ENCODE measurements at places on chromosomes 4 and X.

- H3K4me1 ChIP-seq, result no peaks in the 10 kb centered on the region
- DNase-seq, result peak; percentile 61
- peak within 1 kb of the TSS; percentile 59 for H3K4me3 ChIP-seq
- H3K36me3 ChIP-seq, result no peaks in the 10 kb centered on the region
These were observed at the start of gene FHL1 for GRCh38 chrX:136147315-136147901. Gene FHL1 (plus strand): TSS chrX:136147533.

DNA sequence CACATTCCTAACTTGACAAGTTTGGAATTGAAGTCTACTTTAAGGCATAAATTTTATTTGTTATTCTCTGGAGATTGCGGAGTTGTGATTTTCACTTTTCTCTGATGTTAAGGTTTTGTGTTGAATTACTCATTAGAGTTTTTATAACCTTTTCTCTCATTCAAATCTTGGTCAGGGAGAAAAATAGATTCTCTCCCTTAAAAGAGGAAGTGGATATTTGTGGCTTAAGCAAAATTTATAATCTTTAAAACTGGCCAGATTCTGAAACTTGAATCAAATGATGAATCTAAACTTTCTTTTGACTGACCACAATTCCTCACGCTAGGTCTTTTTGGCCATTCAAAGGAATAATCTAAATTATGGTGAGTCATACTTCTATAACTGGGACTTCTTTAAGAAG lies 361.4 kb downstream of the TEX13C start:
- H3K27ac ChIP-seq, result no peak overlapping the region
- H3K36me3 ChIP-seq, result no peaks in the 10 kb centered on the region
- H3K27me3 ChIP-seq, result no peaks in the 10 kb centered on the region
- no peak for DNase-seq

- H3K4me1 ChIP-seq, result no peaks in the 10 kb centered on the region
- H3K27ac ChIP-seq, result no peak overlapping the region
- no peaks in the 10 kb centered on the region for H3K27me3 ChIP-seq
- no peak for DNase-seq
- no peak overlapping the region for H3K4me3 ChIP-seq
These were observed 492.1 kb downstream of the PCDH10 start for GRCh38 chr4:133641191-133641590.

- no peak overlapping the region for H3K27ac ChIP-seq
- H3K4me3 ChIP-seq, result no peak overlapping the region
- no peaks in the 10 kb centered on the region for H3K27me3 ChIP-seq
These were observed 842.2 kb downstream of the STIM2 start for GRCh38 chr4:27702730-27703431.

- no peaks in the 10 kb centered on the region for H3K27me3 ChIP-seq
- H3K4me3 ChIP-seq, result no peak overlapping the region
- DNase-seq, result no peak
- no peaks in the 10 kb centered on the region for H3K36me3 ChIP-seq
- H3K27ac ChIP-seq, result no peak overlapping the region
These were observed 48.3 kb upstream of the AMOT start for GRCh38 chrX:112888916-112889315.

GRCh38 chr4:40963897-40964478 lies 214.2 kb downstream of the NSUN7 start:
- no peaks in the 10 kb centered on the region for H3K36me3 ChIP-seq
- H3K27me3 ChIP-seq, result no peaks in the 10 kb centered on the region
- no peak overlapping the region for H3K27ac ChIP-seq
- H3K4me3 ChIP-seq, result no peak overlapping the region
- DNase-seq, result no peak
- H3K4me1 ChIP-seq, result no peaks in the 10 kb centered on the region

GRCh38 chr4:69523385-69524132 lies 27.9 kb upstream of the UGT2B4 start:
- DNase-seq, result no peak
- no peak overlapping the region for H3K4me3 ChIP-seq
- no peaks in the 10 kb centered on the region for H3K36me3 ChIP-seq
- H3K27ac ChIP-seq, result no peak overlapping the region
- H3K4me1 ChIP-seq, result no peaks in the 10 kb centered on the region

DNA sequence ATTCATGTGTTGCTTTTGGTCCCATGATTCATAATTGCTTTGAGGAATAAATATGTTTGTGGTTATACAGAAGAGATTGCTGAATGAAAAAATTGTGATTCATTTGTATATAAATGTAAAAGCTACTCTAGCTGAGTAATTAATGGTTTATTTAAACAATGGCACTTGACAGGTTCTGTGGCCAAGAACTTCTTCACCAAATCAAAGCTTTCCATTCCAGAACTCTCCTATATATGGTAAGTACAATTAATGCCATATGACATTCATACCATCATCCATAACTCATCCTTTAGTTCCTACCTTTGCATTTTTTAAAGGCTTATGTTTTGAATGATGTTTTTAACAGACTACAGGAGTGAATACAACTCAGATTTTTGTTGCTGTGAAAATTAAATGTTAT lies 105.8 kb downstream of the REPS2 start:
- no peak overlapping the region for H3K4me3 ChIP-seq
- H3K27me3 ChIP-seq, result no peaks in the 10 kb centered on the region
- no peak overlapping the region for H3K27ac ChIP-seq
- DNase-seq, result no peak
- no peaks in the 10 kb centered on the region for H3K36me3 ChIP-seq
- no peaks in the 10 kb centered on the region for H3K4me1 ChIP-seq

DNA sequence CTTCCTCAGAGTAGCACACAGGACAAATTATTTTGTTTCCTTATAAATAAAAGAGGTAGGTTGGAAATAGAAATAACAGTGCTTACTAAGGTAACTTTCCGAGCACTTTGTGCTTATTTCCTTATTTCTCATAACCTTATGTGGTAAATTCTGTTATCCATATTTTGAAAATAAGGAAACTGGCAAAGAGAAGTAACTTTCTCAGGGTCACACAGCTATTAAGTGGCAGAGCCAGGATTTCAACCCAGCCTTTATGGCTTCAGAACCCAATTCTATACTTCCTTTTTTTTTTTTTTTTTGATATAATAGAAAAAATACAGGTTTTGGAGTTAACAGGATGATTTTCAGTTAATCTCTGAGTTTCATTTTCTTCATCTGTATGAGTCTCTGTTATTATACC lies 3.3 kb downstream of the UTP3 start:
- peaks cover 32% of the 10 kb centered on the region for H3K4me1 ChIP-seq
- H3K27me3 ChIP-seq, result no peaks in the 10 kb centered on the region
- no peak for DNase-seq
- H3K36me3 ChIP-seq, result no peaks in the 10 kb centered on the region
- no peak overlapping the region for H3K4me3 ChIP-seq

GRCh38 chr4:70158576-70158975 lies 4.5 kb downstream of the PRR27 start:
- no peak overlapping the region for H3K27ac ChIP-seq
- H3K27me3 ChIP-seq, result no peaks in the 10 kb centered on the region
- H3K4me3 ChIP-seq, result no peak overlapping the region
- H3K36me3 ChIP-seq, result no peaks in the 10 kb centered on the region
- no peak for DNase-seq
- H3K4me1 ChIP-seq, result no peaks in the 10 kb centered on the region

DNA sequence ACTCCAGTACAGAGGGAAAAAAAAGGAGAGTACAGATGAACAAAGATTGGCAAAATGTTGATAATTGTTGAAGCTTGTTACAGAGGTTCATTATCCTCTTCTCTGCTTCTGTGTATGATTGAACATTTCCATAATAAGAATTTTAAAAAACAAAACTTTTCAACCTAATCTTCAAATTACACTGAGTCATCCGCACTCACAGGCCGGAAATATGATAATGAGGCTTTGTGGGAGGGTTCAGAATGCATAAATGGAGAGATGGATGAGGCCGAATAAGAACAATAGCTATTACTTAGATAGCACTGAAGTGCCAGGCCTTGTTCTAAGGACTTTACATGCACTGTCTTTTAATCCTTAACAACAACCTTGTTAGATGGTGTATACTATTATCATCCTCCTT lies 4.6 kb upstream of the ERCC6L start:
- no peaks in the 10 kb centered on the region for H3K36me3 ChIP-seq
- no peaks in the 10 kb centered on the region for H3K4me1 ChIP-seq
- DNase-seq, result no peak
- no peak overlapping the region for H3K27ac ChIP-seq
- H3K27me3 ChIP-seq, result no peaks in the 10 kb centered on the region

DNA sequence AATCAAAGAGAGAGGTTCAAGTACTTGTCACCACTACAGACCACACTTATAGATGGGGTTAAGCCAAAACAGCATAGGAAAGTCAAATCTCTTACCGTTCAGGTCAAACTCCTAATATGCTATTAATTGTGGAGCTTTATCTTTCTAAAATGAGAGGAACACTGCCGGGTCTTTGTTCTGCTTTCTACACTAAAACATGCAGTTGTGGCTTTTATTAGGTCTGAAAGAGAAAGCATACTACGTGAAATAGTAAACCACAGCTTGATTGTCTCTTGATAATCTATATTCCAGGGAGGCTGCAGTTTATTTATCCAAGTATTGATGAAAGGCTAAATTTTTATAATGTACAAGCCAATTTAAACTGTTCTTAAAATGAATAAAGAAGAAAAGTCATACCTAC lies 12.3 kb upstream of the INPP4B start:
- no peaks in the 10 kb centered on the region for H3K27me3 ChIP-seq
- H3K27ac ChIP-seq, result no peak overlapping the region
- no peak for DNase-seq
- no peaks in the 10 kb centered on the region for H3K4me1 ChIP-seq
- H3K4me3 ChIP-seq, result no peak overlapping the region

DNA sequence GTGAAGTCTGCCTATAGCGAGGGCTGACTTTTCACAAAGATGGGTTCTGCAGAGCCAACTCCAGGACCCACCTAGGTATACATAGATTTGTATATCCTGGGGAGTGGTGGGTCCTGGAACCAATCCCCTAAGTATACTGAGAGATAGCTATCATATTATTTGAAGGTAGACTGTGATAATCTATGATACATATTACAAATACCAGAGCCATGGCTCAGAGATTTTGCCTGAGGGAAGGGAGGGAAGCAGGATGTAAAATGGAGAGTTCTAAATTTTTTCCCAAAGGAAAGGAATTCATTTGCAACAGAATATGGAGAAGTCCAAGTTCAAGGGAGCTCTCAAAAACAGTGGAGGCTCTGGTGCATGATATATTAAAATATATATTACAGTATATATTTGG lies 7.2 kb downstream of the TCEAL3 start:
- no peak for DNase-seq
- no peak overlapping the region for H3K4me3 ChIP-seq
- no peaks in the 10 kb centered on the region for H3K36me3 ChIP-seq
- no peaks in the 10 kb centered on the region for H3K27me3 ChIP-seq

DNA sequence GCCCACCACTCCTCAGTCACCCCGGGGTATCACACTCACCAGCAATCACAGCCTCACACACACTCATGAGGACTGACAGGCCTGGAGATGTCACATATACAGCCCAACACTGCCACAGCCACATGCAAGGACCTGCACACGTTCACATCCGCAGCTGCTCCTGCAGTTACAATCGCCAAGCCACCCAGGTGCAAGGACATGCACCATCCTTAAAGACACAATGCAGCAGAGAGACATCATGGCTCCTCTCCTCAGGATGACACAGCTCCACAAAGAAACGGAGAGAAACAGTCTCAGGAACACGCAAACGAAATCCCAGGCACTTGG lies 1.1 kb downstream of the PCSK1N start:
- H3K4me1 ChIP-seq, result no peaks in the 10 kb centered on the region
- H3K27ac ChIP-seq, result no peak overlapping the region
- H3K36me3 ChIP-seq, result no peaks in the 10 kb centered on the region
- H3K4me3 ChIP-seq, result no peak overlapping the region
- H3K27me3 ChIP-seq, result no peaks in the 10 kb centered on the region
- DNase-seq, result no peak

GRCh38 chr4:78204176-78204575 lies 147.1 kb downstream of the FRAS1 start:
- no peak overlapping the region for H3K4me3 ChIP-seq
- no peaks in the 10 kb centered on the region for H3K36me3 ChIP-seq
- no peak overlapping the region for H3K27ac ChIP-seq
- DNase-seq, result no peak

DNA sequence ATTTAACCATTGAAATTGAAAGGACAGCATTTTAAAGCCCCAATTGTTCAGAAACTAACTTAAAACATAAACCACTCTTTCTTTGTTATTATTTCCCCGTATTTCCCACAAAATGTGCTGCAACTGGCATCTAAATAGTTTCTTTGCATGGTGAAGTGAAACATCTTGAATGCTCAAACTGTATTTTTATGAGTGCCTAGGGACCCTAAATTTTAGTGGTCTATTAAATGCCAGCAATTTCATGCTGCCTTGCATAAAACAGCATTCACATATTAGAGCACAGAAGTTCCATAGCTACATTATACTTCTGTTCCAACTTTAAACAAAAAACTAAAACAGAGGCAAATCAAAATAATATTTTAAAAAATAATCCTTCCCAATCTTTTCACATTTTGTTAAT lies 5.4 kb downstream of the RAB28 start:
- no peak overlapping the region for H3K4me3 ChIP-seq
- no peaks in the 10 kb centered on the region for H3K4me1 ChIP-seq
- H3K36me3 ChIP-seq, result no peaks in the 10 kb centered on the region
- no peak for DNase-seq
- H3K27me3 ChIP-seq, result no peaks in the 10 kb centered on the region

DNA sequence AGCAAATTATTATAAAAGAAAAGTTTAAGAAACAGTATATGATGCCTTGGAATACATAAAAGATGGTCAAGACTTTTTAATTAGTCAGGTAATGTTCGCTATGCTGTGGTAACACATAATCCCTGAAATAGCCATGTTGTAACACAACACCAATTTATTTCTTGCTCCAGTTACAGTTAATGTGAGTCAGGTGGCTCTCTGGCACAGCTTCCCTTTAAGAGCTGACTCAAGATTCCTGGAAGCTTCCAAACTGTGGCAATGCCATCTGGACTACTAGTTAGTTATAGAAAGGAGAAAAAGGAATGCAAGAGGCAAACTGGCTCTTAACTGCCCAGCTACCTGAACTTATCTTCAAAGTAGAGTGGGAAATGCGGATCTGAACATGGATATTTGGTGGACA lies 210.5 kb downstream of the CHM start:
- DNase-seq, result no peak
- H3K4me3 ChIP-seq, result no peak overlapping the region
- H3K4me1 ChIP-seq, result no peaks in the 10 kb centered on the region
- H3K27me3 ChIP-seq, result no peaks in the 10 kb centered on the region
- no peaks in the 10 kb centered on the region for H3K36me3 ChIP-seq

GRCh38 chr4:108001540-108002135 lies 11.9 kb downstream of the HADH start:
- H3K4me1 ChIP-seq, result no peaks in the 10 kb centered on the region
- no peaks in the 10 kb centered on the region for H3K27me3 ChIP-seq
- H3K4me3 ChIP-seq, result no peak overlapping the region
- no peak overlapping the region for H3K27ac ChIP-seq
- no peaks in the 10 kb centered on the region for H3K36me3 ChIP-seq
- no peak for DNase-seq

DNA sequence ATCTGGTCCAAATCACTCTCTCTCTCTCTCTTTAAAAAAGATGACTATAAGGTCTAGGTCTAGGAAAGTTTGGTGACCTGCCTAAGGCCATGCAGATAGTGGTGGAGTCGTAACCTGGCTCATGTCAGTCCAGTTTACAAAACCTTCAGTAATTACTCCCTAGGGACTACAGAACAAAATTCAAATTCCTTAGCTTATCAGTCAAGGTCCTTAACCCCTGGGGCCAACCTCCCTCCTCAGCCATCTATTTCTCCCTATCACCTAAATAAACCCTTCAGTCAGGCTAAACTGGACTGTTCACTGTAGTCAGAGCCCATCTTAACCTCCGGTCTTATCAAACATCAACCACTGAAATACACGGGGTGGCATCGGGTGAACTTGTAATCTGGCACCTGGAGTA lies 68.9 kb downstream of the MAP3K15 start:
- no peak for DNase-seq
- no peak overlapping the region for H3K4me3 ChIP-seq
- no peaks in the 10 kb centered on the region for H3K4me1 ChIP-seq
- no peak overlapping the region for H3K27ac ChIP-seq
- H3K27me3 ChIP-seq, result no peaks in the 10 kb centered on the region
